ENCODE measurements at places on chromosomes 7 and 10.
A peak's percentile ranks its signal among the peaks of the same experiment; 100 is the strongest.

- DNase-seq, result no peak
These were observed 197.7 kb downstream of the SUGCT start for GRCh38 chr7:40332516-40332915.

DNA sequence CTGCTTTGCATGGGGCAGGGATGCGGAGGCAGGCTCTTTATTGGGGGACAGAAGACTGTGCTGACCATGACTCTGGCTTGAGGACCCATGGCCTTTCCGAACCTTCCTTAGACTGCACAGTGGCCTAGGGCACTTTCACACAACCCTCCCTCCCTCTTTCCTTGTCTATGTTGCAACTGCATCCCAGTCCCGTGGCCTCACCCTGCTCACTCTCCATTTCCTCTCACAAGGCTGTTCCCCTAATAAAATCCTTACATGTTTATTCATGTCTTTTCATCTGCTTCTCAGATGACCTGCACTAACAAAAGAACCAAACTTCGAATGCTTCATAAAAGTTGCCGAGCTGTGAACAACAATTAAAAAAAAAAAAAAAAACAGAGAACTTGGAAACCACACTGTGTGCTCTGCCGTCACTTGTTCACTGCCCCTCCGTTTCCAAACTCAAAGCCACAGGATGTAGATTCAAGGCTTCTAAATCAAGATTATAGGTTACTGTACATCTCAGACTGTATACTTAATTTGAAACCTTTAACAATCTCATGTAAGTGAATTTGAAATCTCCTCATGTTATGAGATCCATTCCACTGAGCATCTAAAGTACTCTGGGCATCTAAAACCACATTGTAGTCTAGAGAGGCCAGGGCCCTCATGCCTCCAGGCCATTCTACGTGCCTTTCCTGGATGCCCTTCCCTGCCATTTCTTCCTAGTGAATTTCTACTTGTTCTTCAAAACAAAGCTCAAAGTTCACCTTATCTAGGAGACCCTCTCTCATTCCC, 265.9 kb downstream of the SNX13 start:
- DNase-seq, result no peak

- DNase-seq, result no peak
These were observed 324.8 kb downstream of the SFMBT2 start for GRCh38 chr10:7085913-7086589.

GRCh38 chr10:80202934-80203834, 2.2 kb downstream of the ANXA11 start:
- no peak for DNase-seq

DNA sequence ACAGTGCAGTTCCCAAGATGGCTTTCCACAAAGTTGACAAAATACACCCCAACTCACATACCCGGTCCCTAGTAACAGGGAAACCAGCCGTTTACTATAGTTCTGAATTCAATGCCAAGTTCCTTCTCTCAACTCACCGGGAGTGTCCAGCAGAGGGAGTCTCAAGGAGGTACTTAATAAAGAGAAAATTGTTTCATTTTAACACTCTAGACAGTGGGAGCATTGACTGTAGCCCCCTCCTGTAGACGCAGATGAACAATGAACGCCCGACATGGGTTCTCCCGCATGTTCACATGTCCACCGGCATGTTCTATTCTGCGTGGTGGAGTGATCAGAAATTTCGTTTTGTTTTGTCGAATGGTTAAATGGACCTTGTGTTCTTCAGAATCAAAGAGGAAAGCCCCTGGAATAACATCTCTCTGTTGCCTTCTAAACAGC, 1.9 kb downstream of the HIPK2 start:
- peak; percentile 36 for DNase-seq

- DNase-seq, result no peak
These were observed 411.8 kb downstream of the ARL4A start for GRCh38 chr7:13099154-13099795.

DNA sequence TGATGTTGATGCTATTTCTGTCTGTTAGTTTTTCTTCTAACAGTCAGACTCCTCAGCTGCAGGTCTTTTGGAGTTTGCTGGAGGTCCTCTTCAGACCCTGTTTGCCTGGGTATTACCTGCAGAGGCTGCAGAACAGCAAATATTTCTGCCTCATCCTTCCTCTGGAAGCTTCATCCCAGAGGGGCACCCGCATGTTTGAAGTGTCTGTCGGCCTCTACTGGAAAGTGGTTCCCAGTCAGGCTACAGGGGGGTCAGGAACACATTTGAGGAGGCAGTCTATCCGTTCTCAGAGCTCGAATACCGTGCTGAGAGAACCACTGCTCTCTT, 13.3 kb upstream of the CYP3A5 start:
- DNase-seq, result no peak
